Stimulated activated CD8-positive, alpha-beta memory T cell treated with anti-CD3 and anti-CD28 coated beads, Interleukin-12 subunit alpha, Interleukin-12 subunit beta, amount 100 ng/mL, for 4 hours (primary cell): ENCODE measurements at places on chromosomes 4 and X.

DNA sequence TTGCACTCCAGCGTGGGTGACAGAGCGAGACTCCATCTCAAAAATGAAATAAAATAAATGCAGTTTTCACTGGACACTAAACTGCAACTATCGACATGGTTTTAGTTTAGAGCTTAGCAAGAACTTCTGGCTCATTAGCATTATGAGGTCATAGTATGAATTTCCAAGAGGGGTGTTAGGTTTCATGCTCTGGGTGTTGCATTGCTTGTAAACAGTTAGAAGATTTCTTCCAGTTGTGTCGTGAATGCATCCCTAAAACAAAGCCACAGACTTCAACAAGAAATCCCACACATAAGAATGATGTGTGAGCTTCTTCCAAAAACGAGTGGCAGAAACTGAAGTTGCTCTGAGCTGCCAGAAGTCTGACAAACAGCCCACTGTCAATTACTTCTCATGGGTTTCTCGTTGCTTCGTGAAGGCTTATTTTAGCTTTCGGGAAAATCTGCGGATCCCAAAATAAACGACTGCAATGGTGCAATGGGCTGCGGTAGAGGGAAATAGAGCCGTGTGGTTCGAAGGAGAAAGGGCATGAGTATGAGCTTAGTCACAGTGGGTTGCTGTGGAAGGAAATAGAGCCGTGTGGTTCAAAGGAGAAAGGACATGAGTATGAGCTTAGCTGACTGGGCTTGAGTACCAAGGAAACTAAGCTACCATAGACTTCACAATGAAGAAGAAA is 354.9 kb downstream of the DHRSX start:
- DNase-seq: no peak

GRCh38 chrX:35809781-35810180 is 11.6 kb downstream of the MAGEB16 start:
- DNase-seq: no peak

- DNase-seq: no peak
These were observed 43.7 kb downstream of the TMPRSS11E start for GRCh38 chr4:68490826-68491457.

- DNase-seq: no peak
These were observed 190.6 kb downstream of the NSUN7 start for GRCh38 chr4:40940317-40940741.

GRCh38 chr4:74084984-74085383 is 14.0 kb downstream of the CXCL2 start:
- DNase-seq: no peak

DNA sequence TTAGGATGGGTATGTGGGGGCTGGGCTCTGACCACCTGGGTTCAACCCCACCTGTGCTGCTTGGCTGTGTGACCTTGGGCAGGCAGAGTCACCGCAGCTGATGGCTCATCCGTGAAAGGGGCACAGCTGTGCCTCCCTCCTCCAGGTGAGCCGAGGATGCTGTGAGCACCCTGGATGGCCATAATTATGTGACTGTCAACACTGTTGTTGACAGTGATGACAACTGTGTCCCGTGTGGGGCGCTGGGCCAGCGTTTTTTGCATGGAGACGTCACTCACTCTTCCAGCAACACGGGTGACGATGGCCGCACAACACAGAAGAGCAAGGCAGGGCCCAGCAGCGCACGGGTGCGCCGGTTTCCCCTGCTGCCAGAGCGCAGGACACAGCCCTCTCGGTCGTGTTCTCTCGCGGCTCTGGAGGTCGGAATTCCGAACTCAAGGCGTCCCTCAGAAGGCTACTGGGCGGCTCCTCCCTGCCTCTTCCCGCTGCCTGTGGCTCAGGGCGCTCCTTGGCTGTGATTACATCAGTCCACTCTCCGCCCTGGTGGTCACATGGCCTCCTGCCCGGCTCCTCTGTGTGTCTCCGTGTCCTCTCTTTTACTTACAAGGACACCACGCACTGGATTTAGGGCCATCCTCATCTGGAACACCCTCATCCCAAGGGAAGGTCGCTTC is 1.3 kb downstream of the SH3TC1 start:
- no peak for DNase-seq

DNA sequence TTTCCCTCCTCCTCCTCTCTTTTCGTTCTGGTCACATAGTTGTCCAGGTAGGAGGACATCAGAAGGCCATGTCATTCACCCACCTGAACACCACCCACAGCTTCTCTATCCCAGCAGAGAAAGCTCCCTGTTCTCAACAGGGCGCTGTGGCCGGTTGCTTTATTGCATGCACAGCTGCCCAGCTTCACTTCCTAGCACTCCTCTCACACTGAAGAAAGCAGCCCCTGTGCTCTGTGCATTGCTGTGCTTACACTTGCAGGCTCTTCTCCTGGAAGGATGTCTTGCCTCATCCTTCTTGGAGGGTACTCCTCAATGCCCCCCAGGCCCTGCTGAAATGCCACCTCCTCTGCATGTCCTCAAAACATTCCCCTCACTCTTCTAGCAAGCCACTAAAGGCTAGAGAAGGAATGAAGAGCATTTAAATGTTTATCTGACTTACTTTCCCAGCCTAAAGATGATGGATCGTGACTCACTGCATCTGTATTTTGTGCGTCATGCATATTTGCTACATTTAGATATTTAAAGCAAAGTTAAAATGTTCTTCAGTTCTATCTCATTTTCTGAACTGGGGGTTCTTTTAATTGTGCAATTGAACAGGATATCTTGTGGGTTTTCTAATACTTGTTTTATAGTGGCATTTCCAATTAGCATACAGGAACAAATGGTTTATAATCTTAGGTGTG is 186.4 kb upstream of the PUDP start:
- no peak for DNase-seq

GRCh38 chr4:119244832-119245231 is 32.3 kb downstream of the USP53 start:
- DNase-seq: no peak

GRCh38 chr4:153962311-153963039 is 173.6 kb upstream of the SFRP2 start:
- DNase-seq: no peak
